ENCODE measurements at places on chromosomes 5 and 9.
A peak's percentile ranks its signal among the peaks of the same experiment; 100 is the strongest.

DNA sequence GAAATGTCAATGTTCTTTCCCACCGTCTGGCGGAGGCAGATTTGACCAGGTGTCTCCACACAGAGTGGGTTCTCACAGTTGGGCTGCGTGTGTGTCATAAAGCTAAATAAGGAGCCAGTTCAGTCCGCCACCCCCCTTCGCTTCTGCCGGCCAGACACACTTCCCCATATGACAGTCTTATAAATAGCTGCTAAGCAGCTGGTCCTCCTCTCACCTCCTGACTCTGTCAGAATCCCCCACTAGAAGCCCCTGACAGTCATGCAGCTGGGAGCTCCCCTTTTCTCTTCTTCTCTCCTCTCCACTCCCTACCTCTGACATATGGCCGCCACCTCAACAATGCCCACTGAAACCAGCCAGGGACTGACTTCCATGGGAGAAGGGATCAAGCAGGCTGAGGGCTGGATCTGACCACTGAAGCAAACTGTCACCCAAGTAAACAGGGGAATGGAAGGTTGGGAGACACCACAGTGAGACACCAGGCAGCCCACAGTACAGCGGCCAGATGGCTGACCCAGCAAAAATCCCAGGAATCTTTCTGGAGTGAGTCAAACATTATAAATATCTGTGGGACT is 141.9 kb upstream of the EFNA5 start:
- no peak for DNase-seq

GRCh38 chr9:89022902-89023301 is 31.6 kb downstream of the S1PR3 start:
- DNase-seq, result peak; percentile 41

GRCh38 chr5:51452562-51452961 is 69.3 kb downstream of the ISL1 start:
- no peak for DNase-seq

DNA sequence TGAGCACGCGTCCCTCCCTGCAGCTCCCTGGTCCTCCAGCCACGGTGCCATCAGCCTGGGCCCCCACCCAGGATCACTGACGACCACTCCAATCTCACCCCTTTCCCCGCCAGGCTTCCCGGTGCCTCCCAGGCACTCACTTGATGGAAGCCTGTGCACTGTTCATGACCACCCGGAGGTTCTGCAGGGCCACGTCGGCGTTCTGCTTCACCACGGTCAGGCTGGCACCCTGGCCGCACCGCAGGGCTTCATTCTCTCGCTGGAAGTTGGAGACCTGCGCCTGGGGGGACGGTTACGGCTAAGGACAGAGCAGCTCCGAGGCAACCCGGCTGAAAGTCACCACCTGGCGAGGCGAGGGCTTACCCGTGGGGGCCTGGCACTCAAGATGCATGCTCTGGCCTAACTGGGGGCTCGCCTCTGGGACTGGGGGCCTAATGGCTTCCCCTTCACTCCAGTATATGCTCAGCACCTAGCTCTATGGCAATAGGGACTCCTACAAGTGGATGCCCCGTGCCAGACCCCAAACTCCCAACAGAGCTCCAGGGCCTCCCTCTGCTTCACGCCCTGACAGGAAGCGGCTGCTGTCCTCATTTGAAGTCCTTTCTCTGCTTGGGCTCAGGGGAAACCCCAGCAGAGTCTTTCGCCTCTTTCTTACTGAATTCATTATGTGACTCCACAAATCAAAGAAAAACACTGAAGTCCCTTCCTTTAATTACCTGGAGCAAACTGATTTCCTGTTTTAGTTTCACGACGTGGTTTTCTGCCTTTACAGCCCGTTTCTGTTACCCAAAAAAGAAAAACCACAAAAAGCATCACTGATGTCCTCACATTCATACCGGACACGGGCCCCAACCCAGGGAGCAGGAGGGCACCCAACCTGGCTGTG is 4.2 kb upstream of the SNAPC4 start:
- no peak for DNase-seq

DNA sequence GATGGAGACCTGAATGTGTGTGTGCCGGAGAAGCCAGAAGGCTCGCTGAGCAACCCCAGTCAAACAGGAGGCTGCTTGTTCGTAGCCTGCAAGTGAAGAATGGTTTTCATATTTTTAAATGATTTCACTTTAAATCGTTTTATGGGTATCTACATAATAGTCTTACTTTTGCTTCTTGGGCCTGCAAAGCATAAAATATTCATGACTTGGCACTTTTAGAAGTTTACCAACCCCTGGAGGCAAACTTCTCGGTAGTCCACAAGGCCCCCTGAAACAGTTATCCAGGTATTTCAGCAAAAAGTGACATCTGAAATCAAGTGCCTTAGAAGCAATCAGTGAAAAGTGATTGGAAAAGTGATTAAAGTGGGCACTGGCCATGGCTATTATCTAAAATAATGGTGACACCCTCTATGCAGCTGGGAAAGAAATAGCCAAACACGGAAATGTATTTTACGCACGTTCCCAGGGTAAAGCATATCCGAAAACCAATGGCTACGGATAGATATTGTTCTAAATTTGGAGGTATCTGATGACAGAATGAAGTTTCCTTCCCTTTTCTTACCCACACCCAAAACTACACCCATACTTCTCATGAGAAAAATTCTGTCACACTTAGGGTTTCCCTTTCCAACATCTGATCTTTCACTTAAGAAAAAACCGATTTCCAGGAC is 39.0 kb downstream of the RAPGEF1 start:
- no peak for DNase-seq

GRCh38 chr5:170311511-170312300 is 14.1 kb upstream of the LCP2 start:
- DNase-seq, result no peak

GRCh38 chr5:138719811-138720210 is 33.4 kb upstream of the CTNNA1 start:
- DNase-seq, result no peak

- peak; percentile 80 for DNase-seq
These were observed 420.5 kb upstream of the CD180 start for GRCh38 chr5:67617051-67617450.

DNA sequence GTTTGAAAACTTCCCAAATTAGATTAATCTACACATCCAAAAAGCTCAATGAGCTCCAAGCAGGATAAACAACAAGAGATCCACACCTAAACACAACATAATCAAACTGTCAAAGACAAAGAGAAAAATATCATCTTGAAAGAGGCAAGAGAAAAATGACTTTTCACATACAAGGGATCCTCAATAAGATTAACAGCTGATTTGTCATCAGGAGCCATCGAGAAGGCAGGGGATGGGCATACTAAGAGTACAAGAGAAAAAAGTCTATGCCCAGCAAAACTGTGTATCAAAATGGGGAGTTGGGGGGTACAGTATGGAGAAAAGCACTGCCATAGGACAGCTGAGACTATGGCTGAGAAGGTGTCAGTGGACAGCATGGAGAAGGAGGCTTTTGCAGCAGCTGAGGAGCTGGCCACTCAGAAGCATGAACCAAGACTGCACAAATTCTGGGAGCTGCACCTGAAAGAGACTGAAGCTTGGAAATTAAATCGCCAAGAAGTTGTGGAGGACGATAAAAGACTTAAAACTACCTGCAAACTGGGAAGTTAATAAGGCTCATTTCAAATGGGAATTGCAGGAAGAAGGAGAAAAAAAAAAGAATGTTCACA is 20.9 kb downstream of the DNAJB5 start:
- DNase-seq, result no peak

DNA sequence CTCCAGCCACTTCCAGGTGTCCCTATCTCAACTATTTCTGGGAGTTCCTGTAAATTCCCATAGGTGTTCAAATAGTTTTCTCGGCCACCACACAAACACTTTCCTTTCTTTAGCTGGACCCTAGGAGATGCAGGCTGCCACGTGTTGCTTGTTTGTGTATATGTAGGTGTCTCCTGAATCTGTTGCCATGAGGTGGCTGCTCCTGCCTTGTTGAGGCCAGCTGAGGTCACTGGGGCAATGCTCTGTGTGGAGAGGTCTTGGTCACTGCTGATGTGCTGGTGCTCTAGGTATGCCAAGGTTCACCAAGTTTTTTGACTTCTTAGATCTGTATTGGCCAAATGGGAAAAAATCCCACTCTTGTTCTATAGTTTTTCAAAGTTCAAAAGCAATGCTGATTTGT is 132.5 kb upstream of the CHD1 start:
- DNase-seq, result no peak

DNA sequence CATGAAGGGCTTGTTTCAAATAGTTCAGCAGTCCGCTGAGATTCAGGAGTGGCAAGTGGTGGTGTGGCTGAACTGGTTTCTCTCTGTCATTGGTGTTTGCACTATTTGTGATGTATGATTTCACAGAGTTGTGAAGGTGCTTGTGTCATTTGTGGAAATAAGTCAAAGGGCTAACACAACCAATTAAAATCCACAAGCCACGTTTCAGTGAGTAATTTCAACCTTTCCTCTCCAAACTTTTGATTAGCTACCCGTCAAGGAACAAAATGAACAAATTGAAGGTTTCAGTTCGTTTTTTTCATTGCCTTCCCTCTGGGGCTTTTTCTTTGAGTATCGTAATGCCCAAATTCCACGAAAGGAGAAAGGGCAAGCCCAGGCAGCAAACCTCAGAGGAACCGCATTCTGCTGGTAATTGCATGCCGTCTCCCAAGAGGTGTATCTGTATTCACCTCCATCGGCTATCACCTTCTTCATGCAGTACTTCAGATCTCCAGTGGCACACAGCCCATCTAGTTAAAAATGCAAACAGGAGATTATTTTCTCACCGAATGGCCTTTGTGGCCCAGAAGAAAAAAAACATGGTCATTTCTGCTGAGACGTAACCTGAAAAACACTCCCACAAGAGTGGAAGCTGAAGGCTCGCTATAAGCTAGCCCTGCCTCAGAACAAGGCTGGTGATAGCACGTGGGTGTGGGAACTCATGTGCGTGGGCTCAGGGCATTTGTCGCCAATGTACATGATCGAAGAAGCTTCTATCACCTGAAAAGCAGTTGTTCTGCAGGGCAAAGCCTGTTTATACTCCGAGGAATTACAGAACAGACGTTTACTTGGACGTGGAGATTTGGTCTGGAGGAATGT is 197.1 kb downstream of the NR3C1 start:
- DNase-seq, result no peak

DNA sequence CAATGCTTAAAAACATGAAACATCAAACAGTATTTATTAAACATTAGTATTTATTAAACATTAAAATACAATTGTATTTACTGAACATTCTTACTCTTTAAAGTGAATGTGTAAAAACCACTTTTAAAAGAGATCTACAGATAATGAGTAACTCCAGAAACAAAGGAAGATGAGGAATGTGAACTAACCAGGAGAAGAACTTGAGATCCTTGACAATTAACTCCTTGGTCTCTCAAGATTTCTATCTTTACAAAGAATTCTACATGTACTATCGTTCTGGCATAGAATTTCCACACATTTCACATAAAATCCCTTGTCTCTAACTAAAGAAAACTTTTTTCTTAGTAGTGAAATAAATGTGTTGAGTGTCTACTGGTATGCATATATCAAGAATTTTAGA is 28.7 kb upstream of the IFNE start:
- DNase-seq, result no peak

GRCh38 chr9:127444283-127444920 is 6.8 kb downstream of the RPL12 start:
- DNase-seq, result peak; percentile 43

- no peak for DNase-seq
These were observed 160.6 kb downstream of the MARCHF11 start for GRCh38 chr5:16018970-16019369.

DNA sequence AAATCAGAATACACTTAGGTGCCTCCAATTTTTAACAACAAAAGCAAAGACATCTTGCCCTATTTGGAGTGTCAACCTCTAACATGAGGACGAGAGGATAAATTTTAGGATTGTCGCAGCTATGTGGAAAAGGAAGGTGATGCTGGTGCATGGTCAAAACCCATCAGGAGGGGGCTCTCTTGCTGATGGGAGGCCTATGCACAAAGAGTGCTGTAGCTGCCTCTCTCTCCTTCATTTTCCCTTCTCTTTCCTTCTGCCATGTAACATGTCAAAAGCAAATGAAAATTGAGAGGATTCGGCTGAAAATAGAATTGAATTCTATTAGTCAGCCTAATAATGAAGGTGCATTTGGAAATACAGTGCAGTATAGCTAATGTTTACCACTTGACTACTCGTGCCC is 578.7 kb upstream of the ZNF462 start:
- peak; percentile 15 for DNase-seq

- peak; percentile 58 for DNase-seq
These were observed 43.1 kb downstream of the ADAMTS16 start for GRCh38 chr5:5183189-5183699.

- DNase-seq, result no peak
These were observed 244.7 kb downstream of the PIK3R1 start for GRCh38 chr5:68460147-68460798.

- peak; percentile 89 for DNase-seq
These were observed 476.4 kb downstream of the KDM4C start for GRCh38 chr9:7234144-7234543.

DNA sequence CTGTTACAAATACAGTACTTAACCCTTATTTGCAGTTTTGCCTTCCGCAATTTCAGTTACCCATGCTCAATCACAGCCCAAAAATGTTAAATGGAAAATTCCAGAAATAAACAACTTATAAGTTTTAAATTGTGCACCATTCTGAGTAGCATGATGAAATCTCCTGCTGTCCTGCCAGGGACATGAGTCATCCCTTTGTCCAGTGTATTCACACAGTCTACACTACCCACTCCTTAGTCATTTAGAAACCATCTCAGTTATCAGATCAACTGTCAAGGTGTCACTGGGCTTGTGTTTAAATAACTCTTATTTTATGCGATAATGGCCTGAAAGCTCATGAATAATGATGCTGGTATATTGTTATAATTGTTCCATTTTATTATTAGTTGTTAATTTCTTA is 95.8 kb downstream of the PLCXD3 start:
- no peak for DNase-seq

DNA sequence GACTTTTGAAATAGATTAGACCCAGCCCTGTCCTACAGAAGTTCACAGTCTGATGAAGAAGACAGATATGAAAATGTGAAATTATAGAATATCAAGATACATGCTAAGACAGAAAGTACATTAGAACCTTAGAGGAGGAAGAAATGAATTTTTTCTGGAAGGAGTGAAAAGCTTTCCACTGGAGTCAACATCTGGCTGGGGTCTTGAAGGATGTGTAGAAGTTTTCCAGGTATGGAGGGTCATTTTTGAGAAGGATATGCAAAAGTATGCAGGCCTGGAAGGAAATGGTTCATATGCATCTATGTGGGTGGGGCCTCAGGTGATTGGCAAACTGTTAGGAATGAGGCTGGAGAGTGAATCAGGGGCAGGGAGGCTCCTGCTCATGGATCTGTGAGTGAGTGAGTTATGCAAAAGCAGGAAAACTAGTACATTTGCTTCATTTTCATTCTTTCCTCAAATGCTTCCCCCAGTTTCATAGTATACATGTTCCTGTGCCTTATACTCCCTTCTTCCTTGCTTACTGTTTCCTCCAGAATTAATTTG is 142.3 kb downstream of the GRIA1 start:
- no peak for DNase-seq

GRCh38 chr9:16328349-16328748 is 542.1 kb downstream of the BNC2 start:
- DNase-seq, result no peak

Data from ELF-1 (cell line).